NCI-H187 treated with DMSO at 0.1 percent for 48 hours (cell line): ENCODE measurements at places on chromosomes 13 and 19.

DNA sequence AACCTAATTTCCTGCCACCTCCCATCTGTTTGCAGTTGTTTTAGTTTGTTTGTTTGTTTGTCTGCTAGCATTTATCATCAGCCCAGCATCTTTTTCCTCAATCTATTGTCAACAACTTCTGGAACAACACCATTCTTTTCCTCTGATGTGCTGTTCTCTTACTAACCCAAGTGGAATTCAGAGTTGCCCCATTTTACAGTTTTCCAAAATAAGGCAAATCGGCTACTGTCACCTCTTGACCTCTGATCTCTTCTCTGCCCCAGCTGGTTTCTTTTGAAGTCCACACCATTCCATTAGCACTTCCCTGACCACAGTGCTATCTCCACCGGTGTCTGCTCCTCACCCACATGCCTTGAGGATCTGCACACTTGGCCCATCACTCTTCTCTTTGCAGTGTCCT lies 102.4 kb downstream of the EFNB2 start:
- no peak for DNase-seq

GRCh38 chr19:30647891-30648720 lies 275.9 kb downstream of the ZNF536 start:
- DNase-seq, result no peak

GRCh38 chr19:53977991-53978731 lies 13.3 kb upstream of the CACNG6 start:
- DNase-seq, result no peak

GRCh38 chr13:32647926-32648325 lies 61.7 kb downstream of the PDS5B start:
- no peak for DNase-seq

DNA sequence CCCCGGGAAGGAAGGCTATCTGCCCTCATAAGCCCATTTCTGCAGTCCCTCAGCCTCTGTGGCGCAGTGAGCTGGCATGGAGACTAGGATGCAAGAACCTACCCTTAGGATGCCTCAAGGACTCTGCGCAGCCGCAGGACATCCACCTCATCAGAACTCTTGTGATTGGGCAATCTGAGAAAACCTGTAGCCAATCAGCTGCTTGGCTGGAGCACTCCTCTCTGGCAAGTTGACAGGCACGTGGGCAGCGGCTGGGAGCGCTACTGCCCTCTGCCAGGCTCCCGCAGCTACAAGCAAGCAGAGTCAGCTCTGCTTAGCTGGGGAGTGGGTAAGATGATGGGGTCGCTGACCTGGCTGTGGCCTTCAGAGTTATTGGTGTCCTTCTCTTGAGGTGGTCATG lies 1.5 kb upstream of the ECSIT start:
- DNase-seq, result no peak

DNA sequence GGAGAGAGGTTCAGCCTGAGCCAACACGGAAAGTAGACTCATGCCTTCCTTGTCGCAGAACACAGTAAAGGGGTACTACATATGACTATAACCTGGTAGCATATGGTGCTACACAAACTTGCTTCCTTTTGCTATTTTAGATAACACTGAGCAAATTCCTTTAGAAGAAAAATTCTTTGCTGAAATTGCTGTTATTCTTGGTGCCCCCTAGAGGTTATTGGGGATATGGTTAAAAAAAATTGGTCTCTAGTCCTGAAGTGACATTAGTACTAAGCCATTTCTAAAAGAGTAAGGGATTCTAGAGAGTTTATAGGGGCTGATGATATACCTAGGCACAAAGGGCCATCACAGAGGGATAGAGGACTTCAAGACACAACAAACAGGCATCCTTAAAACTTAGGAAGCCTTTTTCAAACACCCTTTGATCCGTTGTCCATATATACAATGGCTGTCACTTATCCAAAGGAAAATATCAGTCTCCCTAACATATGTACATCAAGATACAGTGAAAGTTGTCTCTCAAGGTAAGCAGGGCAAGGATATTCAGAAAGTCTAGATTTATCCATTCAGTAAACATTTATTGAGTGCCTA lies 13.9 kb upstream of the HS6ST3 start:
- DNase-seq, result no peak

DNA sequence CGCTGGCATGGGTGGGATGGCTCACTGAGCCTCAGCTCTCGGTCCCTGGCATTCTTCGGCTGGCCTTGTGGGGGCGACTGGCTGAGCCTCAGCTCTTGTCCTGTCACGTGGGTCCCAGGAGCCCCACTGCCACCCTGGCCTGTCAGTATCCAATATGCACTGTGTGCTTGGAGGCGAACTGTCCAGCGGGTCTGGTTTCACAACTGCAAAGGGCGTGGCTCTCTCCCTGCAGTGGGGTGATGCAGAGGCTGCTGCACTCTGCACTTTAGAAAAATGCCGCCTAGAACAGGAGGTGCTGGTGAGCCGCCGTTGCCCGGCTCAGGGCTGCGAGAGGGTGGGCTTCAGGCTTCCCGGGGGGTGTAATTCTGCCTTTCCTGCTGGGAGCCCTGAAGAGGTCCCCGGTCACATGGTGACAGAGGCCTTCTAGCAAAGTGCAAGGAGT lies 17.0 kb upstream of the TMEM255B start:
- DNase-seq, result no peak

DNA sequence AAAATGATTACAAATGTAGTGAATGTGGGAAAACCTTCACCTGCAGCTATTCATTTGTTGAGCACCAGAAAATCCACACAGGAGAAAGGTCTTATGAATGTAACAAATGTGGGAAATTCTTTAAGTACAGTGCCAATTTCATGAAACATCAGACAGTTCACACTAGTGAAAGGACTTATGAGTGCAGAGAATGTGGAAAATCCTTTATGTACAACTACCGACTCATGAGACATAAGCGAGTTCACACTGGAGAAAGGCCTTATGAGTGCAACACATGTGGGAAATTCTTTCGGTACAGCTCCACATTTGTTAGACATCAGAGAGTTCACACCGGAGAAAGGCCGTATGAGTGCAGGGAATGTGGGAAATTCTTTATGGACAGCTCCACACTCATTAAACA lies 9.2 kb downstream of the ZNF548 start:
- no peak for DNase-seq
